Lower lobe of right lung (tissue), 2 donors: ENCODE measurements at places on chromosomes 1 and 21.
A peak's percentile ranks its signal among the peaks of the same experiment; 100 is the strongest.

GRCh38 chr1:71269818-71270217 lies 189.0 kb upstream of the ZRANB2 start:
- no peaks in the 10 kb centered on the region for H3K36me3 ChIP-seq
- H3K4me3 ChIP-seq: no peak overlapping the region
- H3K27ac ChIP-seq: no peak overlapping the region
- H3K4me1 ChIP-seq: no peaks in the 10 kb centered on the region

GRCh38 chr1:117562581-117563491 lies 43.0 kb upstream of the TENT5C start:
- DNase-seq: peak; percentile 69
- H3K4me3 ChIP-seq: no peak overlapping the region
- H3K36me3 ChIP-seq: no peaks in the 10 kb centered on the region
- H3K4me1 ChIP-seq: peaks cover 22% of the 10 kb centered on the region

- H3K27me3 ChIP-seq: no peaks in the 10 kb centered on the region
- no peak overlapping the region for H3K4me3 ChIP-seq
- DNase-seq: no peak
These were observed 374.8 kb downstream of the BRINP3 start for GRCh38 chr1:190102757-190103326.

- no peak overlapping the region for H3K27ac ChIP-seq
- H3K4me1 ChIP-seq: peaks cover 8% of the 10 kb centered on the region
- H3K36me3 ChIP-seq: no peaks in the 10 kb centered on the region
- no peaks in the 10 kb centered on the region for H3K27me3 ChIP-seq
- no peak for DNase-seq
- no peak overlapping the region for H3K4me3 ChIP-seq
These were observed 28.4 kb downstream of the ELF3 start for GRCh38 chr1:202038688-202039346.

- no peak for DNase-seq
- H3K4me3 ChIP-seq: peak overlapping the region; percentile 54
- no peaks in the 10 kb centered on the region for H3K36me3 ChIP-seq
- H3K27ac ChIP-seq: peak overlapping the region; percentile 44
- H3K4me1 ChIP-seq: peaks cover 58% of the 10 kb centered on the region
- no peaks in the 10 kb centered on the region for H3K27me3 ChIP-seq
These were observed 58.5 kb upstream of the LRRC8D start for GRCh38 chr1:89762386-89762778.

- peaks cover 5% of the 10 kb centered on the region for H3K36me3 ChIP-seq
- H3K4me1 ChIP-seq: no peaks in the 10 kb centered on the region
- no peak overlapping the region for H3K4me3 ChIP-seq
- no peaks in the 10 kb centered on the region for H3K27me3 ChIP-seq
- DNase-seq: no peak
- H3K27ac ChIP-seq: no peak overlapping the region
These were observed 272.4 kb downstream of the TPR start for GRCh38 chr1:186102547-186103148.

GRCh38 chr21:43004926-43005325 lies 30.6 kb downstream of the PKNOX1 start:
- peaks cover 8% of the 10 kb centered on the region for H3K4me1 ChIP-seq
- peaks cover 47% of the 10 kb centered on the region for H3K36me3 ChIP-seq
- DNase-seq: no peak
- no peak overlapping the region for H3K27ac ChIP-seq
- H3K27me3 ChIP-seq: no peaks in the 10 kb centered on the region

DNA sequence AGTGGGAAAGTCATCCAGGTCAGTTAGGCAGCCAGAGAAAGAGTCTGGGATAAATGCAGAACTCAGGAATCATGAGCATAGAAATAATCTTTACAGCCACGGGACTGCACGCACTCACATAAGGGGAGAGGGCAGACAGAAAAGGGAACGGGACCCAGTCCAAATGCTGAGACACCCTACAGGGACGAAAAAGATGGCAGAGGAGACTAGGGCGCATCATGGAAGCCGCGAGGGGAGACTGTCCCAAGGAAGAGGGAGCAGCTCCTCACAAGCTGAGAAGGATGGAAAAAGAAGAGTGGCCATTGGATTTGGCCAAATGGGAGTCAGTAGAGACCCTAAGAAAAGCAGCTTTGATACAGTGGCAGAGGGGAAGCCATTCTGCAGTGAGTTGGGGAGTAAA lies 102.9 kb upstream of the TLR5 start:
- no peaks in the 10 kb centered on the region for H3K36me3 ChIP-seq
- DNase-seq: no peak
- H3K4me1 ChIP-seq: no peaks in the 10 kb centered on the region
- H3K27ac ChIP-seq: no peak overlapping the region
- H3K27me3 ChIP-seq: no peaks in the 10 kb centered on the region

DNA sequence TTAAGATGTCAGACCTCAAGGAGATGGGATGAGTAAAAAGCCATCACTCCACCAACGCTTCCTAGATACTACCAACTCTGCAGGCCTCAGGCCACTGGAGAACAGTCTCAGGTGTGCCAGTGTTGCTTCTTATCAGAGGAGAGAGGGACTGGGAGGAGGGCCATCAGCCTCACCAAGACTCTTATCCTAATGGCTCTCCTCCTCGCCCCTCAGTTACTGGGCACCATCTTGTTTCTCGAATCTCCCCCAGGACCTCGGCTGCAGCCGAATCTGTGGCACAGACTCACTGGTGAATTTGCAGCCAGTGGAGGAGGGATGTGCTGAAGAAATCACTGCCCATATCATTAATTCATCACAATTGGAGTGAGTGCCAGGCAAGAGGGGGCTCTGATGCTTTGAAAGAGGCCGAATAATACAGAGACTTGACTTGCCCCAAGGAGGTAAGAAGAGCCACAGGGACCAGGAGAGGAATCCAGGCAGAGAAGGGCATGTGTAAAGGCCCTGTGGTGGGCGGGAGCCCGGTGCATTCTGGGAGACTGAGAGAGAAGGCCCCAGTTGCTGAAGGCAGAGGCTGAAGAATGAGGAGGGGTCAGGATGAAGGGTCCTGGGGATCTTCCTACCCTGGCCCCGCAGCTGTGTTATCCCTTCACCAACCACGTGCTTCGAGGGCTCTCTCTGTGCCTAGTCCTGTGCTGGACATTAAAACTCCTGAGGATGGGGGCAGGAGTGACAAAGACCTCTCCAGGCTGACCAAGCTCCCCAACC lies 129.8 kb downstream of the PTPRU start:
- no peaks in the 10 kb centered on the region for H3K36me3 ChIP-seq
- H3K4me3 ChIP-seq: no peak overlapping the region
- H3K27me3 ChIP-seq: peaks cover 16% of the 10 kb centered on the region
- H3K27ac ChIP-seq: no peak overlapping the region
- no peak for DNase-seq

DNA sequence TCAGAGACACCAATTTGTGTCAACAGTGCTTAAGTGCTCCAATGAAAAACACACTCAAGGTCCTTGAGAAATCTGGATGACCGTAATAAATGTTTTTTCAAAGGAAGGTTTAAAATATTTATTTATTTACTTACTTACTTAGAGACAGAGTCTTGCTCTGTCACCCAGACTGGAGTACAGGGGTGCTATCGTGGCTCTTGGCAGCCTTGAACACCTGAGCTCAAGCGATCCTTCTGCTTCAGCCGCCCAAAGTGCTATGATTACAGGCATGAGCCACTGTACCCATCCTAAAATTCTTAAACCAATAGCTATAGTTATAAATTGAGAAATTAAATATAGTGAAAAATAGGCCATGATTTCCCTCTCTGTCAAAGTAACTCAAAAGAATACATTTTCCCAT lies 17.3 kb upstream of the ERICH3 start:
- DNase-seq: no peak
- H3K4me3 ChIP-seq: no peak overlapping the region
- no peaks in the 10 kb centered on the region for H3K27me3 ChIP-seq
- H3K27ac ChIP-seq: no peak overlapping the region

GRCh38 chr1:230797942-230798365 lies 50.8 kb downstream of the CAPN9 start:
- peaks cover 4% of the 10 kb centered on the region for H3K36me3 ChIP-seq
- no peak for DNase-seq
- H3K27me3 ChIP-seq: peaks cover 6% of the 10 kb centered on the region

- no peaks in the 10 kb centered on the region for H3K27me3 ChIP-seq
- no peak for DNase-seq
- no peak overlapping the region for H3K4me3 ChIP-seq
- no peaks in the 10 kb centered on the region for H3K4me1 ChIP-seq
- no peaks in the 10 kb centered on the region for H3K36me3 ChIP-seq
These were observed 371.7 kb upstream of the LRRC7 start for GRCh38 chr1:69196071-69196470.

GRCh38 chr21:40402884-40403582 lies 443.9 kb downstream of the DSCAM start:
- no peak overlapping the region for H3K27ac ChIP-seq
- peaks cover 7% of the 10 kb centered on the region for H3K4me1 ChIP-seq
- H3K27me3 ChIP-seq: no peaks in the 10 kb centered on the region
- H3K36me3 ChIP-seq: no peaks in the 10 kb centered on the region

DNA sequence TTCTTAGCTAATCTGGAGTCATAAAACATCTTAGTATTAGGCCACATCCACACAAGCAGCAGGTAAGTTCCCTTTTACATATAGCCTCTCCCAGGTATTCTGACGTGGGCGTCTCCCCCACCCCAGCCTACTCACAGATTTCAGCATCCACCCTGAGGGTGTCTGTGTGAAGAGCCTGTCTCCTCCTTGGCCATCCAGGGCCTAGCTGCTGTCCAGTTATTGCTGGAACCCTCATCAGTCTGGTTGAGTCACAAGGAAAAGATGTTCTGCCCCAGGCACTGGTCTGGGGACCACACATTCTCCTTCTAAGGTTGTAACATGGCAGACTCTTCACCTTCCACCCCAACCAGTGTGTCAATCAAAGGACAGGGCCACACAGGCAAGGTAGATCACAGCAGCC lies 57.6 kb downstream of the ETS2 start:
- no peaks in the 10 kb centered on the region for H3K4me1 ChIP-seq
- DNase-seq: no peak
- H3K36me3 ChIP-seq: no peaks in the 10 kb centered on the region

DNA sequence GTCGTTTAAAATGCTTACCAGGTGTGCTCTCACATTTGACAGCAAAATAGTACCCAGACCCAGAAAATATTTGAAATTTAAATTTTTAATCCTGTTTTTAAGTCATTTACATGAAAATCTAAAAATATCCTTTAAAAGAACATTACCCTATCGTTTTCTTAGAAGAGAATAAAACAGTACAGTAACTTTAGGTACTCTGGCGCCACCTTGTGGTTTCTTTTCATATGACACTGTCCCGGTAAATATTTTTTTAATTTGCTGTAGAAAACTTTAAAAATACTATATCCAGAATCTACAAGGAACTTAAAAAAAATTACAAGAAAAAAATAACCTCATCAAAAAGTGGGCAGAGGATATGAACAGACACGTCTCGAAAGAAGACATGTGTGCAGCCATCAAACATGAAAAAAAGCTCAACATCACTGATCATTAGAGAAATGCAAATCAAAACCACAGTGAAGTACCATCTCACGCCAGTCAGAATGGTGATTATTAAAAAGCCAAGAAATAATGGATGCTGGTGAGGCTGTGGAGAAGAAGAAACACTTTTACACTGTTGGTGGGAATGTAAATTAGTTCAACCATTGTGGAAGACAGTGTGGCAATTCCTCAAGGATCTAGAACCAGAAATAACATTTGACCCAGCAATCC lies 129.2 kb downstream of the RGS21 start:
- H3K27me3 ChIP-seq: no peaks in the 10 kb centered on the region
- no peak overlapping the region for H3K27ac ChIP-seq
- no peaks in the 10 kb centered on the region for H3K36me3 ChIP-seq
- no peak for DNase-seq
- peak overlapping the region; percentile 24 for H3K4me3 ChIP-seq
- H3K4me1 ChIP-seq: peaks cover 5% of the 10 kb centered on the region

DNA sequence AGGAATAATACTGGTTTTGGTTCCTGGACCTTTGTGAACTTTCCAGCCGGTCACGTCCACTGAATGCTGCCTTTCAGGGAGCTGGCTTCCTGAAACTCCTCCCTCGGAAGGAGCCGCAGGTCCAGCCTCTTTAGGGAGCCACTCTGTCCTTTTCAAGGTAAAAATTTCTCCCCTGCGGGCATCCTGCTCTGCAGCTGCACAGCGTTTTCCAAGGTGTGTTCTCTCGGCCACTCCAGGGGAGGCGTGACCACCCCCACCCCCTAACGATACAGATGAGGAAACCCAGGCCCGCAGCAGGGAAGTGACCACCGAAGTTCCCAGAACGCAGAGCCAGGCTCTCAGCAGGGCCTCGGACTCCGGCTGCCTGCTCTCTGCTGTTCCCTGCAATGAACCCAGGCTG lies 21.5 kb downstream of the PADI2 start:
- H3K4me1 ChIP-seq: peaks cover 13% of the 10 kb centered on the region
- no peaks in the 10 kb centered on the region for H3K27me3 ChIP-seq
- H3K27ac ChIP-seq: no peak overlapping the region
- DNase-seq: no peak
- no peaks in the 10 kb centered on the region for H3K36me3 ChIP-seq

- no peaks in the 10 kb centered on the region for H3K4me1 ChIP-seq
- no peak for DNase-seq
- H3K36me3 ChIP-seq: no peaks in the 10 kb centered on the region
- H3K4me3 ChIP-seq: no peak overlapping the region
These were observed 82.9 kb downstream of the PCBP3 start for GRCh38 chr21:45726438-45726837.

GRCh38 chr1:66300972-66301451 lies 232.9 kb upstream of the SGIP1 start:
- peak overlapping the region; percentile 79 for H3K27ac ChIP-seq
- H3K4me1 ChIP-seq: peaks cover 22% of the 10 kb centered on the region
- H3K4me3 ChIP-seq: peak overlapping the region; percentile 20
- DNase-seq: no peak

DNA sequence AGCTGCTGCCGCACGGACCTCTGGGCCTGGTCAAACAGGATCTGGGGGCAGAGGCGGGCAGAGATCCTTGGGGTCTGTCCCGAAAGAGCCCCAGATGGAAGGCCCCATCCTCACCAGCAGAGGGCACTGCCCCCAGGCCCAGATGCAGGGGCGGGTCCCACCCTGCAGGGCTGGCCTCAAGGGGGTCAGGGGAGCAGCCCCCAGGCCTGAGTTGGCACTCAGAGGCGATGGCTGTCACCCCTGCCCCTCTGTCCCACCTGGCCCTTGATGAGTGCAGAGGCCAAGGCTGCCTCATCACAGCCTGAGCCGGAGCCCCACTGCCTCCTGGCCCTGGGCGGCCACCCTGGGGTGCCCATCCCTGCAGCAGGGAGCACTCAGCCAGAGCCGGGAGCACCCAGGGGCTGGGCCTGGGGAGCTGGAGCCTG lies 5.7 kb downstream of the ACAP3 start:
- no peaks in the 10 kb centered on the region for H3K27me3 ChIP-seq
- H3K27ac ChIP-seq: no peak overlapping the region
- H3K36me3 ChIP-seq: peaks cover 7% of the 10 kb centered on the region
- no peak for DNase-seq
- no peak overlapping the region for H3K4me3 ChIP-seq

GRCh38 chr1:240329443-240329842 lies 237.8 kb downstream of the FMN2 start:
- no peak overlapping the region for H3K4me3 ChIP-seq
- no peak overlapping the region for H3K27ac ChIP-seq
- H3K27me3 ChIP-seq: no peaks in the 10 kb centered on the region
- no peaks in the 10 kb centered on the region for H3K4me1 ChIP-seq

- DNase-seq: no peak
- no peaks in the 10 kb centered on the region for H3K36me3 ChIP-seq
- H3K4me3 ChIP-seq: peak overlapping the region; percentile 82
- H3K27me3 ChIP-seq: no peaks in the 10 kb centered on the region
- peaks cover 19% of the 10 kb centered on the region for H3K4me1 ChIP-seq
These were observed 852 bp upstream of the RAVER2 start for GRCh38 chr1:64743954-64744491.

GRCh38 chr1:59128784-59129227 lies 168.1 kb upstream of the FGGY start:
- no peaks in the 10 kb centered on the region for H3K27me3 ChIP-seq
- H3K27ac ChIP-seq: no peak overlapping the region
- H3K36me3 ChIP-seq: no peaks in the 10 kb centered on the region
- DNase-seq: no peak
- H3K4me1 ChIP-seq: no peaks in the 10 kb centered on the region
